ENCODE measurements at places on chromosomes 2 and 18.

DNA sequence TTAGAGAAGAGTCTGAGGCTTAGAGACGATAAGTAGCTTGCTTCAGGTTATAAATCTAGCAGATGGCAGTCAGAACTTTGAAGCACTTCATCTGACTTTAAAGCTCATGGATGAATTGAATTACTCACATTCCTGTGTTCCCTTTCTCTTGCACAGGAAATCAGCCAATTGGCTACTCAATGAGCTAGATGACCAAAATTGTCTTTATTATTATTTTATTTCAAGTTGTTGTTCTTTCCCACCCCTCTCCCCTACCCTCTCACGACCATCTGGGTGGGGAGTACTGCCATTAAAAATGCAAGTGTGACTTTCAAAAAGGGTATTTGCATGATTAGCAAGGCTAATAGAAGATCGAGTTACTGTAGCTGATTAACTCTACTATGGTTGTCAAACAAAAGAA, 491.1 kb downstream of the NR4A2 start:
- DNase-seq: no peak

- peak; percentile 35 for DNase-seq
These were observed 7.8 kb downstream of the MTHFD2 start for GRCh38 chr2:74206180-74206688.

GRCh38 chr2:183610724-183611123, 486.5 kb downstream of the NUP35 start:
- no peak for DNase-seq

- DNase-seq: no peak
These were observed 3.5 kb downstream of the ACSL3 start for GRCh38 chr2:222864296-222864695.

DNA sequence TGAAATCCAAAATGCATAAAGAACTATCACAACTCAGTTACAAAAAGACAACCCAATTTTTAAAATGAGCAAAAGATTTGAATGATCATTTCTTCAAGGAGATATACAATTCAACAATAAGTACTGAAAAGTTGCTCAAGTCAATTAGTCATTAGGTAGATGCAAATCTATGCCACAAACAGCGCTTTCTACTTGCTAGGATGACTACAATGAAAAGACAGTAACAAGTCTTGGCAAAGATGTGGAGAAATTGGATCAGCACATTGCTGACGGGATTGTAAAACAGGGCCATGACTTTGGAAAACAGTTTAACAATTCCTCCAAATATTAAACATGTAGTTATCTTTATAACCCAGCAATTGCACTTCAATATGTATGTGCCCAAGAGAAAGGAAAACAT, 166.3 kb upstream of the MC4R start:
- DNase-seq: no peak

GRCh38 chr2:238127165-238128060, 11.1 kb upstream of the KLHL30 start:
- no peak for DNase-seq
